CD4-positive, alpha-beta T cell treated with Interleukin-6 at 100 ng/mL for 8 hours (primary cell): ENCODE measurements at places on chromosomes 6 and 20.
A peak's percentile ranks its signal among the peaks of the same experiment; 100 is the strongest.

DNA sequence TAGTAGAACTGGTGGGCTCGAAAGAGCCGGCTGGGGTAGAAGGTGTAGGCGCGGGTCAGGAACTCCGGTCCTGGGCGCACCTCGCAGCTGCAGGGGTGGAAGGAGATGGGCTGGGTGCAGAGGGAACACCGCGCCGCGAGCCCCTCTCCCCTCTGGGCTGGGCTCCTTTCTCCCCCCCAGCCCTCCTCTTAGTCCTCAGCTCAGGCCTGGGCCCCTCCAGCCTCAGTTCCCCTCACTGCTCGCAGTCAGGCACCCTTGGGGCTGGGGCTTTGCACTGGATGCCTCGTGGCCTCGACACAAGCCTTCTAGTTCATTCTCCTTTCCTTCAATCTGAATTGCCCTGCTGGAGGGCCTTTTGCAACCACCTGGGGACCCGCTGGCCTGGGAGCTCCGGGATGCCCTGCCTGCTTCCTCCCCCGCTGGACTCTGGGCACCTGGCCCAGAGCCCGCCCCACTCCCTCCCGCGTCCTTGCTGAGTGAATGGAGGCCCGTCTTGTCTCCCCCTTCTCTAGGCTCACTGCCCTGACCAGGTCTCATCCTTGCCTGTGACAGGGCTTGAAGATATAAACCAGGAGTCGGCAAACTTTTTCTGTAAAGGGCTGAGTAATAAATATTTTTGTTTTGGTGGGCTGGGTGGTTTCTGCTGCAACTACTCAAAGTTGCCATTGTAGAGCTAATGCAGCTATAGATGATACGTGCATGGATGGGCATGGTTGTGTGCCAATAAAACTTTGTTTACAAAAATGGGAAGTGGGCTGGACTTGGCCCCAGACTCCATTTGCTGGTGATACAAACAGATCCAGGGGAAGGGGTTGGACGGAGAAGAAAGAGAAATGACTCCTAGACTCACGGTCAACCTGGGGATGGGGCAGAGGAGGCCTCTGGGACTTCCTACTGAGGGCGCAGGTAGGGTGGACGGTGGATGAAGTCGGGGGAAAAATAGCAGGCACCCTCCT lies 47.3 kb downstream of the APCDD1L start:
- DNase-seq: no peak

- DNase-seq: no peak
Observed at GRCh38 chr6:136007345-136007744, 155.8 kb downstream of the PDE7B start.

DNA sequence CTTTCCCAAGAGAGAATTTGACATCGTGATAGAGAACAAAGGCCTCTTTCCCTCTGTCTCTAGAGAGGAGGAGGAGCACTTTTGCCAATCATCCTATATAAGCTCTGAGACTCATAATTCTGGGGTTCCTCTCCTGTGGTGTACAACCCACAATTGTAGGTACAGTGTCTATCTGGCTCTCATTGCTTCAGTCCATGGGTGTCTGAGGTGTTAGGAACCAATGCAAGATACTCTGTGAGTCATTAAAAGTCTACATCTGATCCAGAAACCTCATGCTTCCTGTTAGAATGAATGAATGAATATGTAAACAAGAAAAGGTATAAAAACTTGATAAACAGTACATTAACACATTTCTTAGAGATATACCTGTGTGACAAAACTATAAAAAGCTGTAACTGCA lies 356.7 kb downstream of the QKI start:
- no peak for DNase-seq

GRCh38 chr6:167650730-167651317 lies 175.9 kb upstream of the AFDN start:
- DNase-seq: no peak

DNA sequence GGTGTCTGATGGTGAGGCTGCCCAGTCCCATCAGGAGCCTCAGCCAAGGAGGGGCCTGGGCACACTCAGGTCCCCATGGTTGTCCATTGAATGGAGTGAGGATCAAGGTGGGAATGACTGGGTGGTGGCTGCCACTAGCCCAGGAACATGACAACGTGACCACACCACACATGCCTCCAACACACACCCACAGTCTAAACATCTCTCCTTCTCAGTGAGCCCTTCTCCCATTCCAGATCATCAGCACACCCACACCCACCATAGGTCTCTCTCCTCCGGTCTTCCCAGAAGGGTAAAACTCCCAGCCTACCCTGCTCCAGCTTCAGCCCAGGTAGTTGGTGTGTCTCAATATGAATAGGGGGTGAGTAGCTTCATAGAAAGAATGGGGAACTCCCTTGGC lies 5.5 kb downstream of the TCF21 start:
- DNase-seq: no peak

DNA sequence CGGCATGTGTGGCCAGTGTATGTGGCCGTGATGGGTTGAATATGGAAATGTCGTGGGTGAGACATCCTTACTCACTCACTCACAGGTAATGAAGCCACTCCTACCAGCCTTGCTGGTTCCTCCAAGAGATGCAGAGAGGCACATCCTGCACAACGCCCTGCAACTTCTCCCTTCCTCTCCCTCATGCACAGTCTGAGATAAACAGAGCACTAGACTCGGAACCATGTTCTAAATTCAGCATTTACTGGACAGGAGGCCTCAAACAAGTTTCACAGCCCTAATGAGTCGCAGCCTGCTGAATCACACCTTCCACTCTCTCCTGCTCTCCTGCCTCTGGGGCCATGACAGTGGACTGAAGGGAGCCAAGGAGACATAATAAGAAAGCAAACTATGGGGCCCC lies 91.2 kb downstream of the ISM1 start:
- no peak for DNase-seq

DNA sequence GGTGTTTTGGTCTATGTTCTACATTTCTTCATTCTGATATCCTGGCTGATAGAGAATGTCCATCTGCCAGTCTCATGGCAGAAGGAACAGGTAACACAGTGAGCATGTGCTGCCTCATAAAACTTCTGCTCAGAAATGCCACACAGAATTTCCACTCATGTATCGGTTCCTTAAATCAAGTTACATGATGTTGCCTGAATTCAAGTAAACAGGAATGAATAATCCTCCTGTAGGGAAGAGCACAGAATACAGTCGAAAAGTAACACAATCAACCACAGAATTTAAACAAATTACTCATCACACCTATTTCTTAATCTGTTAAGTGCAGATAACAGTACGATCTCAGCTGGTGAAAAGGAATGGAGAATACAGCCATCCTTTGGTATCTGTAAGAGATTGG lies 74.7 kb downstream of the FAM217A start:
- DNase-seq: no peak

DNA sequence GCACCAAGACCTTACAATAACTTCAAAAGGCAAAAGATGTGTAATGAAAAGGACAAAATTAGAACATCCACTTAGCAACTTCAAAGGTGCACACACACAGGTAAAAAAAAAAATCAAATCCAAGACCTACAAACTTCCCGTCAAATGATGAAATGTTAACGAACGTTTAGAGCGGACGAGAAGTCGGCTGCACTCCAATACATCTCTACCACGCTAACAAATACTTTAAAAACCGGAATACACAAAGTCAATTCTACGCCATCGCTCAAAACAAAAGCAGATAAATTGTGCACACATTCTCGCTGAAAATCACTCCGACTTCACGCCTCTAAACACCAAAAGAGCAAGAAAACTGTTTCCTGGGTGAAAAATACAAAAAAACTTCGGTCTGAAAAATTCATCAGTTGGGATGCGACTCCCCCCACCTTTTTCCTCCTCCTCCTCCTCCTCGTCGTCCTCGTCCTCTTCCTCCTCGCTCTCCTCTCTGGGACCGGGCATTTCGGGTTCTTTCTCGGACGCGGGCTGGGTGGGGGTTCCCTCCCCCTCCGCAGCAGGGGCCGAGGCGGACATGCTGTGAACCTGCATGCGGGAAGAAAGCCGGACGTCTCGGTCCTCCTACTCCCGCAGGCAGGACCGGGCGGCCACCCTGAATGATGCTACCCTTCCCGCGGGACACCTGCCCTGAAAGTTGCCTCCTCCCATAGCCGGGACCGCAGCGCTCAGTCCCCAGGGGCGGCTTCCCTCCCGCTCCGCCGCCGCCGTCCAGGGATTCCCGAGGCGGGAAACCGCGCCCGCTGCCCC lies 712 bp downstream of the DEK start:
- peak; percentile 8 for DNase-seq

GRCh38 chr6:124795643-124796463 lies 166.4 kb upstream of the RNF217 start:
- no peak for DNase-seq

DNA sequence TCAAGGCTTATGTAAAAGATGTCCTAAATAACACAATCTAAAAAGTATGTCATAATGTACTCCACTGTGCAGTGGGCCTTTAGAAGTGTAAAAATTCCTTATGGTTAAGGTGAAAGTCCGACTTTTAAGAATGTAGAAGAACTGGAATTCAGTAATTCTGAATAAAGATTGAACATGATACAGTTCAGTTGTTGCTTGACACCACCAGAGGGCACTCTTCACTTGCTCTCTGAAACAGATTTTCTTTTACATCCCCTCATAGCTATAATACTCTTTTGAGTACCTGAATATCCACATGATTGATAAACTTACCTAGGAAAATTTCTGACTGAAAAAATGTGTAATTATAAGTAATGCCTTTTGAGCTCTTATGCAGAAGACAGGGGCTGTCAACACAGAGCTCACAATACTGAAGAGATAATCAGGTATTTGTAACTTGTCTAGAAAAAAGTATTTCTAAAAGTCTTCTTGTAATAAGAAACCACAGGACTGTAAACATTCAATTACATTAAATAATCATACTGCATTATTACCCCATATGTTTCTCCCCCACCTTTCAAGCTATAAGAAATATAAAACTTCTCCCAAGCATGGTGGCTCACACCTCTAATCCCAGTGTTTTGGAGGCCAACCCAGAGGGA lies 92.1 kb downstream of the POPDC3 start:
- DNase-seq: peak; percentile 24

GRCh38 chr6:106549521-106549920 lies 79.8 kb downstream of the RTN4IP1 start:
- DNase-seq: no peak
